Renal cortex interstitium (tissue), 15 donors: ENCODE measurements at places on chromosomes 6 and 20. TPM values are rescaled to one million over a fixed set of nuclear protein-coding genes. Genes with fewer than 3 reads are reported as not detected.

DNA sequence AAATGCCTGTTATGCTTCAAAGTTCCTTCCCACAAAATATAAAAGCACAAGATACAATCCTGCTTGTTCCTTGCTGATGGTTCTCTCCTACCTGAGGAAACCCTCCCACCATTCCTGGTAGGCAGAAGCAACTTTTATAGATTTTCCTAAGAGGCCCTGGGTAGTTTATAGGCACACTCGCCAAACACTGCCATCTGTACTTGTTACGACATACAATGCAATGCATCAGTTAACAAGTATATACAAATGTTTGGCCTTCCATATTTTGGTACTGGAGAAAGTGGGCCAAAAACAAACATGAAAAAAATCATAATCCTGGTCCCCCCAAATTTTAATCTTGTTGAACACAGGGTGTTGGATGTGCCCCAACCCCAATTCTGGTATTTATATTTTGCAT lies 16.6 kb downstream of the MCM9 start:
- no peak for DNase-seq

The TDP2 gene
- polyA plus RNA-seq: 63.6 TPM

The ZBTB22 gene
- polyA plus RNA-seq: 19.8 TPM

DNA sequence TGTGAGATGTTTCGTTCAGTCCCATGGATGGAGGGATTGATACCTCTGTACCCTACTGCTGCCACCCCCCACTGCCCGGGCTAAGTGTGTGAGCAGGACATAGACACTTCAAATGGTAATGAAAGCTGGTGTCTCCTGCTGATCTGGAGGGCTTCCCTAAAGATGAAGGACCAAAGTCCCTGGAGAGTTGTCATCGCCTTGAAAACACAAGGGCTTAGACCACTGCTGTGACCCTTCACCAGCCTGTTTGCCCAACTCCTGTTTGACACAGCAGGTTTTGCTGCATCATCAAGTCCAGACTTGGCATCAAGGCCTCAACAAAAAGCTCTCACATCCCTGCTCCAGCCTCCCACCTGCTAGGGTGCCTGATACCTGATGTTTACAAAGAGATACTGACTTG lies 57.9 kb upstream of the FAM8A1 start:
- no peak for DNase-seq

GRCh38 chr6:7684843-7685242 lies 41.1 kb upstream of the BMP6 start:
- no peak for DNase-seq
